Fibroblast of lung (primary cell): ENCODE measurements at places on chromosomes 4 and X. TPM values are rescaled to one million over a fixed set of nuclear protein-coding genes. Genes with fewer than 3 reads are reported as not detected.

ASMT gene
- not detected in 2 replicates for total RNA-seq

DNA sequence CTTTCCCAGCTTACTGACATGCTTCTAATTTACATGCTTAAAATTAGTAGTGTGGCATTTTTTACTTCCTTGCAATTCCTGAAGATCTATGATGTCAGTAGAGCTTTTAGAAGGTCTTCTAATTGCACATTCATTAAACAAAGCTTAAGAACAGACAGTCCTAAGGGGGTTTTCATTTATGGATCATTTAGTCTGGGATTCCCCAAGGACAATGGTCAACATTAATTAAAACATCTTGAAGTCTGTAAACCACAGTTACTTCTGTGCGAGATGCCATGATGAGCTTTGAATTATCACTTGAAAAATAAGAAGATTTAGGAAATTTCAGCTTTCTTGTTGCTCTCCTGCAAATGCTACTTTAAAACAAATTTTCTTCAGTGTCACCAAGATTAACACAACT lies 20.2 kb downstream of the ANXA3 start:
- H3K27me3 ChIP-seq = no peaks in the 10 kb centered on the region
- H3K4me1 ChIP-seq = peaks cover 7% of the 10 kb centered on the region
- no peak overlapping the region for H3K4me3 ChIP-seq
- no peak overlapping the region for H3K27ac ChIP-seq
- DNase-seq = no peak

DNA sequence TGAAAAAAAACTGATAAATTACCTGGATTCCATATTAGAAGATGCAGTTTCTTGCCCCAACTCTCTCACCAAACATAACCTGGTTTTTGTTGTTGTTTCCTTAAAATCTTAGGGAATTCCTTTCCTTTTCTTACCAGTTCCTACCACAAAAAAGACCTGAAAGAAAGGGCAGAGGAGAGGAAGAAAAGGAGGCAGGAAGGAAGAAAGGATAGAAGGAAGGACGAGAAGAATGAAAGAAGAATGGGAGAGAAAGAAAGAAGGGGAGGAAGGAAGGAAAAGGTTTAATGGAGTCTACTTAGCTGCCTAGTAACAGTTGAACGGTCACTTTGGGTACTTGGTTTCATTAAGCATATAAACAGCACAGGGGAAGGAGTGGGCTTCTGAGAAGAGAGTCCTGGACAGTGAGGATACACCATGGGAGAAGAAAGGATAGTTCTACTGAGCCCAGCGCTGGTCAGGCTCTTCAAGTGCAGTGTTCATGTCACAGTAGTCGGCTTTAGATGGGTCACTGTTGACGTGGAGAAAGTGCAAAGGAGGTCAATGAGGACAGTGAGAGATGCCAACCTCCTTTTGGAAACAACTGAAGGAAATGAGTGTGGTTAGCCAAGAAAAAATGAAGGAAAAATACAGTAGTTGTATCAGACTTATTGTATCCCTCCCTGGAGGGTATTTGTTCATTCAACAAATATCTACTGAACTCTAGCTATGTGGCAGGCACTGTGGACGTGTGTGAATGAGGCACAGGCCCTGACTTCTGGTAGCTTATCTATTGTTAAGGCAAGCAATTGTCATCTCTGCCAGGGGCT lies 1.1 kb upstream of the CHIC2 start:
- no peaks in the 10 kb centered on the region for H3K27me3 ChIP-seq
- peak overlapping the region; percentile 69 for H3K27ac ChIP-seq
- peaks cover 16% of the 10 kb centered on the region for H3K4me1 ChIP-seq
- peak; percentile 35 for DNase-seq

DNA sequence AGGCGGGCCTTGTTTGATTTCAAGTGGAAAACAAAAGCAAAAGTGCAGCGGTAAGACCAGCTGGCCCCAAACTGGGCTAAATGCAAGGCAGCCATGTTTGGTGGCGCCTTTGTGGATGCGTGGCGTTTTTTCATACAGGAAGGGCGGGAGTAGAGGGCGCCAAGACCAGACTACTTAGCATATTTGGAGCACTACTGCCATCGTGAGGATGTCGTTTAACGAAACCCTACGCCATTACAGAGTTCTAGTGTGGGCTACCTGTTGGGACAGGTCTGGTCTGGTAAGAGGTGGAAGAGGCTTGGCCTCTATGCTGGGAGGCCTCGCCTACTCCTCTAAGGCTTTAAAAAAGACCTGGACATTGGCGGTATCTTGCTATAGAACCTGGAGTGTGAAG lies 230.7 kb upstream of the STK26 start:
- H3K4me1 ChIP-seq = no peaks in the 10 kb centered on the region
- H3K36me3 ChIP-seq = no peaks in the 10 kb centered on the region
- no peak overlapping the region for H3K27ac ChIP-seq
- peaks cover 5% of the 10 kb centered on the region for H3K27me3 ChIP-seq
- H3K4me3 ChIP-seq = no peak overlapping the region
- peak; percentile 83 for DNase-seq

- DNase-seq = no peak
- H3K4me1 ChIP-seq = no peaks in the 10 kb centered on the region
- H3K36me3 ChIP-seq = no peaks in the 10 kb centered on the region
- no peak overlapping the region for H3K4me3 ChIP-seq
- H3K27ac ChIP-seq = no peak overlapping the region
Observed at GRCh38 chr4:125169192-125169591, 145.6 kb upstream of the FAT4 start.

- H3K27me3 ChIP-seq = no peaks in the 10 kb centered on the region
- no peak overlapping the region for H3K27ac ChIP-seq
- no peaks in the 10 kb centered on the region for H3K36me3 ChIP-seq
- H3K4me1 ChIP-seq = no peaks in the 10 kb centered on the region
Observed at GRCh38 chrX:5857232-5857631, 371.4 kb downstream of the NLGN4X start.

- H3K27me3 ChIP-seq = no peaks in the 10 kb centered on the region
- H3K36me3 ChIP-seq = no peaks in the 10 kb centered on the region
- H3K27ac ChIP-seq = no peak overlapping the region
- DNase-seq = no peak
Observed at GRCh38 chr4:151599863-151600262, 160.9 kb downstream of the GATB start.
